ENCODE measurements at places on chromosomes 3 and 15.

DNA sequence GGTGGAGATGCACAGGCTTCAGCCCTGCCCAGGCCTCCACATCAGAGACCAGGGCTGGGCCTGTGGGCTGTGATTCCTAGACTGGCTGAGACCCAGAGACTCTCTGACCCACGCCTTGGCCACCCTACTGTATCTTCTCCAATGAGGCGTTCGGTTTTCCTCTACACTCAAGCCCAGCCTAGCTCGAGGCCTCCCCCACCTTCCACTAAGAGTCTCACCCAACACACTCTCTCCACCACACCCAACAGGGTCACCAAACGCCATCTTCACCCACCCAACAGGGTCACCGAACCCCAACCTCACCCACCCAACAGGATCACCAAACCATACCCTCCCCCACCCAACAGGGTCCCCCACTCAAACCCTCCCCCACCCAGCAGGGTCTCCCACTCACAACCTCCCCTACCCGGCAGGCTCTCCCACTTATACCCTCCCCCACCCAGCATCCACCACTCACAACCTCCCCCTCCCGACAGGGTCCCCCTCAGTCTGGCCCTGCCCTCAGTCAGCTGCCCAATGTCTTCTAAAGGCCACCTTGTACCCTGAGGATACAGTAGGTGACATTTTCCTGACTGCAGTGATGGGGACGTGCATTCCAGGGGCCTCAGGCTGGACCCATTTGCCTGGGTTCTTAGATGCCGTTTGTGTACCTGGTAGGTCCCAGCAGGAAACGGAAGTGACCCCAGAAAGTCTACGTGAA lies 20.4 kb downstream of the CFAP100 start:
- DNase-seq, result no peak

GRCh38 chr3:184465883-184466412 lies 86.1 kb downstream of the CHRD start:
- no peak for DNase-seq

- DNase-seq, result no peak
Observed at GRCh38 chr3:2061360-2061759, 37.3 kb upstream of the CNTN4 start.

DNA sequence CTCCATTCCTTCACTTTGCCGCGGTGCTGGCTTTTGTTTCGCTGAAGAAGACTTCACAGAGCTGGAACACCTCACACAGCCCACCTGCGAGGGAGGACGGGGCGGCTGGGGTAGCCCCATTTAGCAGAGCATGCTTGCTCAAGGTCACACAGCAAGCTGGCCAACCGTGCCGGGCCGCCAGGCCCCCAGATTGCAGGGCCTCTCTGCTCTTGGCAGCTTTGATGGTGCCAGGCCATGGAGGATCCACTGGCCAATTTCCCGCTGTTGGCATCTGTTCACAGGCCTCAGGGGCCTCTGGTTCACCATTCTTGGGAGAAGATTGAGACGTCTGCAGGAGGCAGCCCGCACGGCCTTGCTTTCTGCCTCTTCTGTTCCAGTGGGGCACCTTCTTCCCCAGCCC lies 77.9 kb upstream of the LINGO1 start:
- DNase-seq, result no peak

DNA sequence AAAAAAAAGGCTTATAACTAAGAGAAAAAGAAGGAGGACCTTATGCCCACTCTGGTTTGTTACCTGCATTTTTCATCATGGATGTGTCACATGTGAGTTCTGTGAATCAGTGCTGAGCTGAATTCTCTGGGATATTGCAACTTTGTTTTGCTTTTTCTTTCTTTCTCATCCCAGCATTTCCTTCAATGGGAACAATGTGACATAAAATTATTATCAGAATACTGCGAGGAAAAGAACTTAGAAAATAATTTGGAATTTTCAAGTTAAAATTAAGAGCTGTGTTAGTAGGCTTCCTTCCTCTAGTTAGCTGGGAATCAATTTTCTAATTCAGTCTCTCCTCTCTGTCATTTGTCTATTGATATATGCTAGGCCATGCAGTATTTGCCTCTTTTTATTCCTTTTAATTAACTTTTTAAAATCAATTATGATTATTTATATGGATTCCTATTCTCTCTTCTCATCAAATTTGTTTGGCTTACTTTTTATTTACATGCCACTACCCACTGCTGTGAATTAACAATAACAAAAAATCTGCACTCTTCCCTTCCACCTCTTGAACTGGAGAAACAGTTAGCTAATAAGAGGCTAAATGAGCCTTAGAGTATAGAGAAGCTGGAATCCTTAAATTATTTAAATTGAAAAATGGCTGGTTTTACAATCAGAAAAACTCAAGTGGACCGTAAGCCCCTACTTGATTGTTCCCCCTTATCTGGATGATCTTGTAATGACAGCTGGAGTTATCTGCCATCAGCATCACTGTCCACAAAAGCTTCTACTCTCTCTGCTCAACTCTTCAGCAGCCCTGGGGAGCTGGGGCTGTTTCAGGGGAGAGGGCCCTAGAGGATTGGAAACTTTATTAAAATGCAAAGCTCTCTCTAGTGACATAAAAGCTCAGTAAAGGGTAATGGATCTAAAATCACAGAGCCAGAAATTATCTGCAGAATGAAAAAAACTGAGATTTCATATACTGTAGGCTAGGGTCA lies 95.3 kb upstream of the SOX2 start:
- no peak for DNase-seq

- no peak for DNase-seq
Observed at GRCh38 chr15:71508081-71508682, 302.2 kb upstream of the NR2E3 start.

GRCh38 chr3:9552252-9552999 lies 1.2 kb downstream of the LHFPL4 start:
- DNase-seq, result no peak

GRCh38 chr3:177711637-177712036 lies 514.4 kb upstream of the TBL1XR1 start:
- DNase-seq, result no peak

DNA sequence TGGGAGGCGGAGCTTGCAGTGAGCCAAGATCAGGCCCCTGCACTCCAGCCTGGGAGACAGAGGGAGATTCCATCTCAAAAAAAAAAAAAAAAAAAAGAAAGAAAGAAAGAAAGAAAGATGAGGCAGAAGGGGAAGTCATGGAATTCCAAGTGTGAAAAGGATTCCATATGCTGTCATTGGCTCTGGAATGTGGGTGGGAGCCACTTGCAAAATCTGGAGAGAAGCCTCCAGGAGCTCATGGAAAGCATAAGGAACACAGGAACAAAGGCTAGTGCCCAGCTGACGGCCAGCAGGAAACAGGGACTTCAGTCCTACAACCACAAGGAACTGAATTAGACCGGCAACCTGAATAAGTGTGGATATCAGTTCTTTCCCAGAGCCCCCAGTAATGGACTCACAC lies 12.5 kb upstream of the TRAK1 start:
- no peak for DNase-seq

DNA sequence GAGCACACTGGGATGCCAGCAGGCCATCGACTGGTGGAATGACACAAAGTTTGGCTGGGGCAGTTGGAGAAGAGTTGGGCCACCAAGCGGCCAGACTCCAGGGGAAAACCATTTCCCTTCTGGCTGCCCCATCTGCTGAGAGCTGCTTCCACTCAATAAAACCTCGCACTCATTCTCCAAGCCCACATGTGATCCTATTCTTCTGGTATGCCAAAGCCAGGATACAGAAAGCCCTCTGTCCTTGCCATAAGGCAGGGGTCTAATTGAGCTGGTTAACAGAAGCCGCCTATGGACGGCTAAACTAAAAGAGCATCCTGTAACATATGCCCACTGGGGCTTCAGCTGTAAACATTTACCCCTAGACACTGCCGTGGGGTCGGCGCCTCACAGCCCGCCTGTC lies 55.1 kb downstream of the NKIRAS1 start:
- DNase-seq, result no peak

DNA sequence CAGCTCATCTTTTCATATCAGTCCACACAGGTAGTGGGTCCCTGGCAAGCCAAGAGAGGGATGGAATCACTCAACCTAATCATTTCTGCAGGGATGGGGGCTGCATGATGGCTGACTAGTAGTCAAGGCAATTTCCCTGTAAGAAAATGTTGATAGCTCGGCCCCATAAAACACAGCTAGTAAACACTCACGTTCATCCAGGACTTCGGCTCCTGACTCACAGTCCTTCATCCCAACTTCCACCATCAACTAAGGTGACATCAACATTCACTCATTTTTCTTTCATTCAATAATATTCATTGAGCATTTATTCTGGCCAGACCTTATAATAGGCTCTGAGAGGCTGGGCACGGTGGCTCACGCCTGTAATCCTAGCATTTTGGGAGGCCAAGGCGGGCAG lies 4.4 kb upstream of the ACAP2 start:
- peak; percentile 56 for DNase-seq

- DNase-seq, result no peak
Observed at GRCh38 chr3:82048711-82049110, 287.3 kb upstream of the GBE1 start.

DNA sequence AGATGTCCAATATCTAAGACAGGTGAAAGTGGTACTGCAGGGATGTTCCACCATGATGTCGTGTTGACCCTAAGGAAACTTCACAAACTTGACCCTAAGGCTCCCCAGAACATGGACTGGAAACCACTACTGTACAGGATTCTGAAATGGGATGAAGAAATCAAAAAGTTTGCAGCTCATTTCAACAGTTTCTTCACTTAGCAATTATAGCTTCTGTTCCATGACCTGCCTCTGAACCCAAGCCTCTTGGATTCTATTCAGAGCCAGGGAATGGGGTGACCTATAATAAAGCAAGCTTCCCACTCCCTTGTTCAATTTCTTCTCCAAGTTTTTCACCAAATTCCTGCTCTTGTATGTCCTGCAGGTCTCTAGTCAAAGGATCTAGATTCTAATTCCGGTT lies 40.7 kb downstream of the DUT start:
- DNase-seq, result no peak

GRCh38 chr3:42043099-42043813 lies 47.9 kb upstream of the TRAK1 start:
- no peak for DNase-seq

- no peak for DNase-seq
Observed at GRCh38 chr15:101242160-101242998, 9.5 kb downstream of the CHSY1 start.

DNA sequence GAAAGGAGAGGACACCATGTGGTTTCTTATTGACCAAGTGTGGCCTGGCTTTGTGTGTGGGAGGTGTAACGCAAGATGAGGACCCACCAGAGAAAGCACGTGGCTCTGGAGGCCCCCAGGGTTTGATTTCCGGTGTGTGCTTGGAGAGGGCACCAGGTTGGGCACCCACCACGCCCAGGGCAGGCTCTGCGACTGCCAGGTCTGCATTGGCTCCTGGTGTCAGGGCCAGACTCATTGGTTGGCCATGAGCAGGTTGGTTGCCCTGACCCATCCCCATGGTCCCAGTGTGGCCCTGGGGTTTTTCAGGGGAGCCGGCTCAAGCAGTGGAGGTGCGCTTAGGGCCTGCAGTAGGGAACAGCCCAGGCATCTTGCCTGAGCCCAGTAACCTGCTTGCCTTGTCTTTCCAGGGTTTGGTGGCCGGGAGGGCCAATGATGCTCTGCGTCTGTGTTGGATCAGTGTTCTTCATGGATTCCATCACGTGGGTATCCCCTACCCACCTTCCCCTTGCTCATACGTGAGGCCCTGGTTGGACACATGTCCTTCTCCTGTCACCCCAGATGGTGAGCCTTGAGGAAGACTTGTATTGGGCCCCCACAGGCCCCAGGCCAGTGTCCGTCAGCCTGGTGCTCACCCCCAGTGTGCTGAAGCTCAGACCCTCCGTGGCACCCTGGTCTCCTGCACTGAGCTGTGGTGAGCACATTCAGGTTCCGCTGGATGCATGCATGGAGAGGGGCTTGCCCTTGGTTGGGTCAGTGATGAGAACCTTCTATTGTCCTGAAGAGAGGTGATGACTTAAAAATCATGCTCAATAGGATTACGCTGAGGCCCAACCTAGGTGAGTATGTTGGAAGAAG lies 193.9 kb downstream of the UBE3A start:
- DNase-seq, result no peak

DNA sequence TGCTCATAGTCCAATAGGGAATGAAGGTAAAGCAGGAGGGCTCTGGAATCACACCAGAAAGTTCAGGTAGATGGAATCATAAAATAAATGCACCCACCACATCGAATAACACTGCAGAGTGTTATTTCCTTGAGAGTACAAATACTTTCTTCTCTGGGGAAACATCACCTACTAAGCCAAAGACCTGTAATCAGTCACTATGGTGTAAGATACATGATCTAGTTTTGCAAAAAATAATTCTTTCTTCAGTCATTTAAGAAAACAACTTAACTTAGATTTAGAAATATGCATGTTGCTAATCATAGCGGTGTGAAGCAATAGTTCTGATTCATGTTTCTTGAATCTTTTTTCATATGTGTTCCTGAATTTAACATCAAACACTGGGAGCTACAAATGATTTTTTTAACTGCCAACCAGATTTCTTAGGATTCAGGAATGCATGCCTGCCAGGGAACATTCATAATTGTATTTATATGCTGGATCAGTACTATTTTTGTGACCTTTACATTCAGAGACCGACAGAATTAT lies 40.2 kb upstream of the MEIS2 start:
- DNase-seq, result no peak

- no peak for DNase-seq
Observed at GRCh38 chr3:10869460-10869859, 53.4 kb downstream of the SLC6A11 start.

GRCh38 chr15:63997715-63998442 lies 48.4 kb downstream of the DAPK2 start:
- DNase-seq, result no peak

- DNase-seq, result no peak
Observed at GRCh38 chr3:38325256-38325655, 21.3 kb upstream of the XYLB start.

DNA sequence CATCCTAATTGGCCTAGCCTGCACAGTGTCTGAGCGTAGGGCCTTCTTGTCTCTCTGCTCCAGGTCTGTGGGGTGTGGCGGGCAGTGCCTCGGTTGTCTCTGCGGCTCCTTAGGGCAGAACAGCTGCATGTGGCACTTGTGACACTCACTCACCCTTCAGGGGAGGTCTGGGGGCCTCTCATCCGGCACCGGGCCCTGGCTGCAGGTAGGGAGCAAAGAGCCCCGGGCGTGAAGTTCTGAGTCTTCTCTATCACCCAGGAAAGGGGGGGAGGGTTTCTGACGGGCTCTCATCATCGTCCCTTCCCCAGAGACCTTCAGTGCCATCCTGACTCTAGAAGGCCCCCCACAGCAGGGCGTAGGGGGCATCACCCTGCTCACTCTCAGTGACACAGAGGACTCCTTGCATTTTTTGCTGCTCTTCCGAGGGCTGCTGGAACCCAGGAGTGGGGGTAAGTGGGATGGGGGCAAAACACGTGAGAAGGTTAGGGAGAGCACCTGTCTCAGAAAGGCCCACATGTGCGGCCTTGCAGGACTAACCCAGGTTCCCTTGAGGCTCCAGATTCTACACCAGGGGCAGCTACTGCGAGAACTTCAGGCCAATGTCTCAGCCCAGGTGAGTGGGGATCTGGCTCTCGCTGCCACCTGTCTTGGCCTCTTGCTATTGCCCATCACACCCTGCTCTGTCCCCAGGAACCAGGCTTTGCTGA lies 2.6 kb downstream of the CHRD start:
- no peak for DNase-seq
